ELF-1 (cell line): ENCODE measurements at places on chromosomes 5 and 9.

GRCh38 chr9:97658707-97659106 is 25.1 kb downstream of the NCBP1 start:
- DNase-seq, result no peak

- peak; percentile 52 for DNase-seq
Observed at GRCh38 chr5:34842554-34842953, 3.6 kb downstream of the TTC23L start.

DNA sequence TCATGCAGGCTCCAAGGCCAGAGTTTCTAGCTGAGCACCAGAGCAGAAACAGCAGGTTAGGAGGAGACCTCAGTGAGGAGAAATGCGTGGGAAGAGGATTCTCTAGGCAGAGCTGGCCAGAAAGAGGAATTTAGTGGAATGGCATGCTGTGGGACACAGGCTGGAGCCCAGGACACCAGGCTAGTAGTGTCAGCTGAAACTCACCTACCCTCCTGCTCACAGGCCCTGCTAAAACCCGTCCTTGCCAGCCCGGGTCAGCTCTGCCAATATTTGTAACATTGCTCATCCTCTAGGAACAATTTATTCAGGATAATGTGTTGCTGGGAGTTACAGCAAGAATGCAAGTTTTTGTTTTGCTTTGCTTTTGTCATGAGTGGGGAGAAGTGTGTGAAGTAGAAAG is 40.2 kb upstream of the AGXT2 start:
- no peak for DNase-seq

GRCh38 chr5:14662721-14663260 is 1.7 kb upstream of the OTULIN start:
- no peak for DNase-seq

- DNase-seq, result no peak
Observed at GRCh38 chr5:128378632-128379031, 159.4 kb downstream of the FBN2 start.

GRCh38 chr5:57166276-57166675 is 7.6 kb upstream of the GPBP1 start:
- no peak for DNase-seq

GRCh38 chr9:83932011-83932410 is 10.8 kb upstream of the KIF27 start:
- DNase-seq, result no peak

GRCh38 chr9:37575921-37576721 is at the start of gene FBXO10:
Gene FBXO10, minus strand, starts transcription at chr9:37576380. Its CDS starts 34,612 bp downstream, at chr9:37541768.
- DNase-seq, result peak; percentile 85
